ENCODE measurements at places on chromosomes 7 and 10. TPM values are rescaled to one million over a fixed set of nuclear protein-coding genes. Genes with fewer than 3 reads are reported as not detected.

- no peaks in the 10 kb centered on the region for H3K36me3 ChIP-seq
- no peaks in the 10 kb centered on the region for H3K27me3 ChIP-seq
- no peak overlapping the region for H3K4me3 ChIP-seq
- no peak overlapping the region for H3K27ac ChIP-seq
- peaks cover 6% of the 10 kb centered on the region for H3K4me1 ChIP-seq
Measured at GRCh38 chr7:36034020-36034419, 119.0 kb upstream of the EEPD1 start.

DNA sequence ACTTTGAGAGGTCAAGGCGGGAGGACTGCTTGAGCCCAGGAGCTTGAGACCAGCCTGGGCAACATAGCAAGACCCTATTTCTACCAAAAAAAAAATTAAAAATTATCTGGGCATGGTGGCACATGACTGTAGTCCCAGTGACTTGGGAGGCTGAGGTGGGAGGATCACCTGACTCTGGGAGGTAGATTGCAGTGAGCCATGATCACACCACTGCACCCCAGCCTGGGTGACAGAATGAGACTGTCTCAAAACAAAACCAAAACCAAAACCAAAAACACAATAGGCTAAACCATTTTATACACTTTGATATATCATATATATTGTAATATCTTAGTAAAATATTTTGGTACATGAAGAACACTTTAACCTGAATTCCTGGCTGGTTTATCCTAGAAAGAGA is 101.6 kb downstream of the RAPGEF5 start:
- H3K27ac ChIP-seq = no peak overlapping the region
- H3K27me3 ChIP-seq = peaks cover 2% of the 10 kb centered on the region
- H3K4me3 ChIP-seq = no peak overlapping the region
- no peaks in the 10 kb centered on the region for H3K36me3 ChIP-seq
- peaks cover 3% of the 10 kb centered on the region for H3K4me1 ChIP-seq

- no peak for DNase-seq
- no peak overlapping the region for H3K4me3 ChIP-seq
- no peak overlapping the region for H3K27ac ChIP-seq
- peaks cover 4% of the 10 kb centered on the region for H3K4me1 ChIP-seq
- peaks cover 2% of the 10 kb centered on the region for H3K36me3 ChIP-seq
Measured at GRCh38 chr7:6725003-6725402, 18.3 kb upstream of the ZNF12 start.

GRCh38 chr7:80830584-80831285 is 88.1 kb downstream of the SEMA3C start:
- H3K4me1 ChIP-seq = no peaks in the 10 kb centered on the region
- no peak overlapping the region for H3K4me3 ChIP-seq
- no peak for DNase-seq
- no peak overlapping the region for H3K27ac ChIP-seq
- H3K27me3 ChIP-seq = no peaks in the 10 kb centered on the region
- H3K36me3 ChIP-seq = no peaks in the 10 kb centered on the region

DNA sequence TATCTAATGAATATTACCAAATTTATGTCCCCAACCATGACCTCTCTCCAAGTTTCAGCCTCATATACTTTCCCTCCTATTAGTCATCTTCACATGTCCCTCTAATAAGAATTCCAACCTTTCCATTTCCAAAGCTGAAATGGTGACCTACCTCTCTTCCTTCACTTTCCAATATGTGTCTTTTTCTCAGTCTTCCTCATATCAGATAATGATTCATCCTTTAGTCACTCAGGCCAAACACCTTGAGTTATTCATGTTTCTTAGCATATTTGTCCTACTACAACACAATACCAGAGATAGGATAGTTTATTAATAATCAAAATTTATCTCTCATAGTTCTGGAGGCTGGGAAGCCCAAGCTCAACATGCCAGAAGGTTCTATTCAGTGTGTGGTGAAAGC is 318.5 kb upstream of the ZWINT start:
- H3K27ac ChIP-seq = no peak overlapping the region
- no peak for DNase-seq
- H3K27me3 ChIP-seq = no peaks in the 10 kb centered on the region
- no peaks in the 10 kb centered on the region for H3K36me3 ChIP-seq
- no peak overlapping the region for H3K4me3 ChIP-seq

DNA sequence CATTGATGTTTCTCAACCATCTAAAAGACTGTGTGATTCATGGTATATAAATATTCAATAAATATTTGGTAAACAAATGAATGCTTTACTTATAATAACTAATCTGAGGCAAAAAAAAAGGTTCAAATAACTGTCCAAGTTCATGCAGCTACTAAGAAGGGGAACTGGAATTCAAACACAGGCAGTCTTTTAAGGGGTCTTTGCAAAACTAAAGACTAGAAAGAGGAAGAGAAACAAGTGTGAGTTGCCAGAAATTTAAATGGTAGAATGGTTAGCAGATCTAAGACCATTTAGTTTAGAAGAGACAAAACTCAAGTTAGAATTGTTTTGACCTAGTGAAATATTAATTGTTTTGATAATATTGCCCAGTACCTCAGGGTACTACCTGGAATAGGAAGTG is 642.0 kb upstream of the LRRN3 start:
- H3K4me1 ChIP-seq = no peaks in the 10 kb centered on the region
- H3K27me3 ChIP-seq = peaks cover 1% of the 10 kb centered on the region
- no peak for DNase-seq

Gene OR6B1
- total RNA-seq = not detected

- no peaks in the 10 kb centered on the region for H3K36me3 ChIP-seq
- DNase-seq = no peak
- no peak overlapping the region for H3K27ac ChIP-seq
- no peaks in the 10 kb centered on the region for H3K4me1 ChIP-seq
- no peaks in the 10 kb centered on the region for H3K27me3 ChIP-seq
Measured at GRCh38 chr10:35795131-35795824, 153.2 kb upstream of the FZD8 start.

DNA sequence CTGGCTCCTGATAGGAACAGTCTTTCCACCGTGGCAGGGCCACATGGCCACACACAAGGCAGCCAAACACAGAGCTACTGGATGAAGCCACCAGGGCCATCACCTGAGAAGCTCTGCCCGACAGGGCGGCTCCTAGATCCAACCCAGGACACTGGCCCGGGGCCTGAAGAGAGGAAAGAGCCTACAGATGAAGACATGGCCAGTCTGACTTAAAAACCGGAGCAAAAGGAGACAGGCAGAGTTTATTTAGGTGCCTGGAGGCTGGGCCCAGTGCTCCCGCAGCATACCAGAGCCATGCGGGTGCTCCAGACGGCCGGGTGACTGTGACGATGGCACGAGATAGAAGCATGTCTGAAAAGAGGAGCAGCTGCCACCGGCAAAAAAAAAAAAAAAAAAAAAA is 3.9 kb downstream of the TECPR1 start:
- no peak overlapping the region for H3K4me3 ChIP-seq
- no peaks in the 10 kb centered on the region for H3K27me3 ChIP-seq

GRCh38 chr7:122013630-122014029 is 130.4 kb downstream of the AASS start:
- H3K4me3 ChIP-seq = no peak overlapping the region
- no peak overlapping the region for H3K27ac ChIP-seq
- H3K36me3 ChIP-seq = no peaks in the 10 kb centered on the region
- DNase-seq = no peak

Gene DHX32
- 18.6 TPM for total RNA-seq

DNA sequence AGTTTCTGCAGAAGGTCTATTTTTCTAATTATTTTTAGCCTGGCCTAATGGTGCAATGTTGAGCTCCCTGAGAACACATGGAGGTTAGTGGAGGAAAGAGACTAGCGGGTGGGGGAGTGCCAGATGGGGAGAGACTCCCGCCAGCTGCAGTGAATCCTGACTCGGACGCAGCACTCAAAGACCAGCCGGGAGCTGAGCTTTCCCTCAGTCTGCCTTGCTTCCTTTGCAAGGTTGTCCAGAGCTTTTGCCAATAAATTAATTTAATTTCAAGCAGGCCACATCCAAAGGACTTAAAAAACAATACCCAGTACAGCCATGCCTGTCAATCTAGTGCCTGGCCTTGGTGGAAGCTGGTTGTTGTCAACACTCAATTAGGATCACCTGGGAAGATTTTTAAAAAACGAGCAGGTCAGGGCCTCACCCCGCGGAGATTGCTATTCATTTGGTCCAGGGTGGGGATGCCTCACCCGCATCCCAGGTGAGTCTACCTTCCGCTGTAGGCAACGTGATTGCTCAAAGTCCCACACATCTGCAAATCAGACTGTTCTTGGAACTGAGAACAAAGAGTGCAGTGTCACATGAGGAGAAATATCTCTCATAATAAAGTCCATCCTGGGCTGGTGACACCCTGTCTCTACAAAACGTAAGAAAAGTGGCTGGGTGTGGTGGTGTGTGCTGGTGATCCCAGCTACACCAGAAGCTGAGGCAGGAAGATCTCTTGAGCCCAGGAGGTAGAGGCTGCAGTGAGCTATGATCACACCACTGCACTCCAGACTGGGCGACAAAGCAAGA is 4.0 kb downstream of the CLRN3 start:
- no peaks in the 10 kb centered on the region for H3K36me3 ChIP-seq
- DNase-seq = peak; percentile 5
- H3K27me3 ChIP-seq = peaks cover 6% of the 10 kb centered on the region
- H3K4me3 ChIP-seq = no peak overlapping the region
- H3K27ac ChIP-seq = no peak overlapping the region
- H3K4me1 ChIP-seq = no peaks in the 10 kb centered on the region

Gene PCDH15
- total RNA-seq = not detected

GRCh38 chr10:575402-576129 is 113.9 kb downstream of the DIP2C start:
- H3K4me1 ChIP-seq = no peaks in the 10 kb centered on the region
- H3K36me3 ChIP-seq = no peaks in the 10 kb centered on the region
- H3K27ac ChIP-seq = no peak overlapping the region
- peaks cover 8% of the 10 kb centered on the region for H3K27me3 ChIP-seq

Gene GPR85
- total RNA-seq = not detected

- H3K27me3 ChIP-seq = no peaks in the 10 kb centered on the region
- H3K27ac ChIP-seq = no peak overlapping the region
- H3K4me3 ChIP-seq = no peak overlapping the region
Measured at GRCh38 chr7:20030915-20031362, 186.2 kb downstream of the MACC1 start.

DNA sequence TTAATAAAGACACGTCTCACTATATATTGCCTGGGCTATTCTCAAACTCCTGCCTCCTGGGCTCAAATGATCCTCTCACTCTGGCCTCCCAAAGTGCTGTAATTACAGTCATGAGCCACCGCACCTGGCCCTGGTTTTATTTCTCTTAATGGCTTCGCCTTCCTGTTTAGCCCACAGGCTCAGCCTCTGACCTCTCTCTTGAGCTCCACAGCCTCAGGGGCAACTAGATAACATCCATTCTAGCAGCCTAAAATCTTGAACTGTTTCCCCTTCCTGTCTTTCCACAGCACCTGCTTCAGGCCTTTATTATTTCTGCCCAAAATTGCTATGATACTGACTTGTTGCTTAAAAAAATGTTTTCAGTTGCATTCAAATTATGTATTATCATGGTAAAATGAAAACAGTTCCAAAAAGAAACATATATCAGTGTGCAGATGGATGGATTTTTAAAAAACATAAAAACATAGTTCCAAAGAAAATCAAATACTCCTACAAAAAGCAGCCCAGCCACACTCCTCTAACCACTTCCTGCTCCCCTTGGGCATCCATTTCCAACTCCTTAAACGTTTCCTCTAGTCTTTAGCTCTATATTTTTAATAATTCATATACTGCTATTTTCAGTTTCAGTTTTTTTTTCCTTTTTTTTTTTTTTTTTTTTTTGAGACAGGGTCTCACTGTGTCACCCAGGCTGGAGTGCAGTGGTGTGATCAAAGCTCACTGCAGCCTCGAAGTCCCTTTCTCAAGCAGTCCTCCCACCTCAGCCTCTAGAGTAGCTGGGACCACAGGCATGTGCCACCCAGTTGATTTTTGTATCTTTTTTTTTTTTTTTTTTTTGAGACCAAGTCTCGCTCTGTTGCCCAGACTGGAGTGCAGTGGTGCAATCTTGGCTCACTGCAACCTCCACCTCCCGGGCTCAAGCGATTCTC is 5.1 kb upstream of the BAZ1B start:
- no peak overlapping the region for H3K4me3 ChIP-seq
- peaks cover under 1% of the 10 kb centered on the region for H3K36me3 ChIP-seq
- peaks cover 31% of the 10 kb centered on the region for H3K4me1 ChIP-seq
- DNase-seq = no peak
- peak overlapping the region; percentile 71 for H3K27ac ChIP-seq
- H3K27me3 ChIP-seq = no peaks in the 10 kb centered on the region

Gene AEBP1
- total RNA-seq = 5.5 TPM

Gene GFRA1
- not detected for total RNA-seq

GRCh38 chr7:140200061-140200989 is 23.5 kb upstream of the KDM7A start:
- no peak overlapping the region for H3K4me3 ChIP-seq
- no peak overlapping the region for H3K27ac ChIP-seq
- H3K27me3 ChIP-seq = no peaks in the 10 kb centered on the region
- H3K4me1 ChIP-seq = peaks cover 28% of the 10 kb centered on the region
- DNase-seq = no peak

- peaks cover 3% of the 10 kb centered on the region for H3K27me3 ChIP-seq
- no peak overlapping the region for H3K4me3 ChIP-seq
- no peak for DNase-seq
Measured at GRCh38 chr7:47456210-47456955, 125.5 kb downstream of the TNS3 start.

GRCh38 chr7:157473051-157473569 is 136.3 kb downstream of the DNAJB6 start:
- no peak overlapping the region for H3K4me3 ChIP-seq
- H3K36me3 ChIP-seq = peaks cover 20% of the 10 kb centered on the region
- H3K27ac ChIP-seq = no peak overlapping the region
- H3K4me1 ChIP-seq = peaks cover 34% of the 10 kb centered on the region
- no peak for DNase-seq

Gene MEPCE
- 41.3 TPM for total RNA-seq

- DNase-seq = no peak
- no peak overlapping the region for H3K27ac ChIP-seq
- H3K27me3 ChIP-seq = no peaks in the 10 kb centered on the region
- no peaks in the 10 kb centered on the region for H3K36me3 ChIP-seq
- no peaks in the 10 kb centered on the region for H3K4me1 ChIP-seq
Measured at GRCh38 chr10:52965938-52966401, 193.4 kb upstream of the MBL2 start.

GRCh38 chr7:95421000-95421846 is 13.6 kb downstream of the PON2 start:
- no peak overlapping the region for H3K27ac ChIP-seq
- no peak overlapping the region for H3K4me3 ChIP-seq
- no peaks in the 10 kb centered on the region for H3K4me1 ChIP-seq
- H3K36me3 ChIP-seq = no peaks in the 10 kb centered on the region

DNA sequence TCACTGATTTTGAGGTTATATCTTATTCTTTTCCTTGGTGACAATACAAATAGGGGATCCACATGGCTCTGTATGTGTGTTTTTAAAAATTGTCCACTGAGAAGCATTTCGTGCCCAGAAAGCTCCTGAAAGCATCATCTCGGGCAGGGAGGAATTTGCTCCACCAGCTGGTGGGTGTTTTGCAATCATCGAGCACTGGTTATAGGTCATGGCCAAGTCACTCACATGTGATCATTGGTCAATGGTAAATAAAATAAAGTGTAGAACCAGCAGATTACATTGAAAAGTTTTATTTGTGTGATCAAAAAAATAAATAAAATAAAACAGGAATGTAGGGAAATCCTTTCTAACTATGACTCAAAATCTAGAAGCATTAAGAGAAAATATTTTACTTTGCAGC is 23.0 kb upstream of the SNX13 start:
- no peak overlapping the region for H3K4me3 ChIP-seq
- no peaks in the 10 kb centered on the region for H3K4me1 ChIP-seq
- no peaks in the 10 kb centered on the region for H3K36me3 ChIP-seq
